ENCODE measurements at places on chromosomes 3 and 15.

DNA sequence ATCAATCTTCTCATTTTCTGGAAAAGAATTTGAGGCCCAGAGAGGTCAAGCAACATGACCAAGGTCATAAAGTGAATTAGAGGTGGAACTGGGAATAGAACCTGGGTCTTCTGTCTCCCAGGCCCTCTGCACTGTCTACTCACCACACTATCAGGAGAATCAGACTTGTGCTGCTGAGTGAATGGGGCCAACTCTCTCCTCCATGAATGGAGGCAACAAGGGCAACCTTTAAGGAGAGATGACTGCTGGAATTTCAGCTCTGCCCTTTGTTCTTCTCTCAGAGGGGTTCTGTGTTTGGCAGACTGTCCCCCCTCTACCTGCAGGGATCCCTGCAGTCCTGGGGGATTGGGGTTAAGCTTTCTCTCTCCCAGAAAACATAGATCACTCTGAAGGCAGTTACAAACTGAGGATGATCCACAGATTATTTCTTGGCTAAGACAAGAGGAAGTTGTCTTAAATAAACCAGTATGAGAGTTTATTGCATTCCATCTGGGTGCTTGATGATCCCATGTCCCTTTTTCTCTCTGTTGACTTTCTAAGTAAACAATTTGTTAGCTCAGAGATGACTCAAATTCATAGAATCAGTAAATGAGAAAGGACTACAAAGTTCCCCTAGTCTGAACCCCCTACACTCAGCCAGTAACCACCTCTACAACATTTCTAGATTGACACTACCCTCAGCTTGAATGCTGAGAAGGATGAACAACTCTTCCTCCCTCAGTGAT is 99.0 kb upstream of the LIPC start:
- no peak for DNase-seq

DNA sequence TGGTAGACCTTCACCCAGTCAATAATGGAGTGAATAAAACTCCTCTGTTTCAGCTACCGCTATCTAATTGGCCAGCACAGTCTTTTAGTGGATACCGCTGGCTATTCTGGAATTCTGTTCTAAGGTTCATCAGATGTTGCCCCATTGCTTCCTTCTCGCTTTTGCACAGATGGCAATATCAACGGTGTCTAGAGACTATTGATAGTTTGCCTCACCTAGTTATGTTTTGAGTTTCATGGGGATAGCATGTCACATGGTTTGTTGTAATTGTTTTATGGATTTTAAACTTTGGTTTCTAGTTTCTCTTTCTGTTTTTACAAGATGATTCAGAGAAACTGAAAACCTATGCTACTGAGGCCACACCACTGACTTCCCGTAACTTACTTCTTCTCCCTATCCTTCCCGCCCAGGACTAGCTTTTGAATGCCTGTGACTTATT is 2.0 kb downstream of the XRN1 start:
- no peak for DNase-seq

GRCh38 chr15:74454764-74455500 is 6.0 kb downstream of the UBL7 start:
- DNase-seq: no peak

- DNase-seq: no peak
Measured at GRCh38 chr3:22129101-22129500, 378.1 kb upstream of the ZNF385D start.

GRCh38 chr3:190983875-190984274 is 121.4 kb upstream of the GMNC start:
- DNase-seq: no peak

GRCh38 chr3:123733805-123734526 is 149.1 kb upstream of the HACD2 start:
- DNase-seq: peak; percentile 46

DNA sequence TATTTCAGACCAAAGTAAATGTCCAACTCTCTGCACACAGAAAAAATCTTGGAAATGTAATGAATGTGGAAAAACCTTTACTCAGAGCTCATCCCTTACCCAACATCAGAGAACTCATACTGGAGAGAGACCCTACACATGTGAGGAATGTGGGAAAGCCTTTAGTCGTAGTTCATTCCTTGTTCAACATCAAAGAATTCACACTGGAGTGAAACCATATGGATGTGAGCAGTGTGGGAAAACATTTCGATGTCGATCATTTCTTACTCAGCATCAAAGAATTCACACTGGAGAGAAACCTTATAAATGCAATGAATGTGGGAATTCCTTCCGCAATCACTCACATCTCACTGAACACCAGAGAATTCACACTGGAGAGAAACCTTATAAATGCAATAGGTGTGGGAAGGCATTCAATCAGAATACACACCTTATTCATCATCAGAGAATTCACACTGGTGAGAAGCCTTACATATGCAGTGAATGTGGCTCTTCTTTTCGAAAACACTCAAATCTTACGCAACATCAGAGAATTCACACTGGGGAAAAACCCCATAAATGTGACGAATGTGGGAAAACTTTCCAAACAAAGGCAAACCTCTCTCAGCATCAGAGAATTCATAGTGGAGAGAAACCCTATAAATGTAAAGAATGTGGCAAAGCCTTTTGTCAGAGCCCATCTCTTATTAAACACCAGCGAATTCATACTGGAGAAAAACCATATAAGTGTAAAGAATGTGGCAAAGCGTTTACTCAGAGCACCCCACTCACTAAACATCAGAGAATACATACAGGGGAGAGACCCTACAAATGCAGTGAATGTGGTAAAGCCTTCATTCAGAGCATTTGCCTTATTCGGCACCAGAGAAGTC is 8.0 kb upstream of the ZNF501 start:
- no peak for DNase-seq

DNA sequence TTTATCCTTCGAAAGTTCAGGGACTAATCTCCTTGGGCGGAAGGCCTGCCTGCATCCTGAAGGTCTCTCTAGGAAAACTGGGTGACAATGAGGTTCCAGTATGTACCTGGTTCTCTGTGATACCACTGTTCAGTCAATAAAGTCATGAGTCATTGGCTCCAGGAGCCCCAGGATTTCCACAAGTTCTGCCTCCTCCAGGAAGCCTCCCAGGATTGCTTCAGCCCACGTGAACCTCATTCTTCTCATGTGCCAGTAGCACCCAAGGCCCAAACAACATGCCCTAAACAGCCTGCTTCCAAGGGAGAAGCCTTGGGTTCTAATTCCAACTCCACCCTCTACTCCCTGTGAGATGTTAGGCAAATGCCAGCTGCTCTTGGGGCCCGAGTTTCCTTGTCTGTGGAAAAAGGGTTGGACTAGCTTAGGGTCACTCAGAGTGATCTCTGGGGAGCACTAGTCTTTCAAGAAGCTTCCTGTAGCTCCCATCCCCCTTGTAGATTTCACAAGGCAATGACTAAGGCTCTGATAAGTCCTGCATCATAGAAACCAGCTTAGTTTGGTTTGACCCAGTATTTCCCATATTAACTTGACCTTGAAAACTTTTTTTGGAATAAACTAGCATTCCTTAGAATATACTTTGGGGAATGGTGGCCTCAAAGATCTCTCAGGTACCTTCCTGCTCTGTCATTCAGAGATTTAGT is 118.3 kb upstream of the ATP2B2 start:
- no peak for DNase-seq

DNA sequence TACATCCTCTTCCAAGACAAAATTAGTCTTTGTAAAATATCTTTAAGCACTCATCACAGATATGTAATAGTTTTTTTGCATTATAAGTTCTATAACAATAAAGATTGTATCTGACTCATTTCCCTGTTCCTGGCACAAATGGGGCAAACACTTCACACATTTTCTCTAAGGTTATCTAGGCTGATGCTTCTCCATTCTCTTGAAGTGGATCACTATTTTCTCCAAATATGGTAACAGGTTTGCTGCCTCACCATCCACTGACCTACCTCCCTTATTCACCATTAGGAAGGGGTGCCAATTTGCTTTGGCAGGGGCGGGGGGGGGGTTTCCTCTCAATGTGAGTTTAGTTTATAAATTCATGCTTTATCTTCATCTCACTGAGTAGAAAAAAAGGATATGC is 767.7 kb upstream of the LMCD1 start:
- no peak for DNase-seq

DNA sequence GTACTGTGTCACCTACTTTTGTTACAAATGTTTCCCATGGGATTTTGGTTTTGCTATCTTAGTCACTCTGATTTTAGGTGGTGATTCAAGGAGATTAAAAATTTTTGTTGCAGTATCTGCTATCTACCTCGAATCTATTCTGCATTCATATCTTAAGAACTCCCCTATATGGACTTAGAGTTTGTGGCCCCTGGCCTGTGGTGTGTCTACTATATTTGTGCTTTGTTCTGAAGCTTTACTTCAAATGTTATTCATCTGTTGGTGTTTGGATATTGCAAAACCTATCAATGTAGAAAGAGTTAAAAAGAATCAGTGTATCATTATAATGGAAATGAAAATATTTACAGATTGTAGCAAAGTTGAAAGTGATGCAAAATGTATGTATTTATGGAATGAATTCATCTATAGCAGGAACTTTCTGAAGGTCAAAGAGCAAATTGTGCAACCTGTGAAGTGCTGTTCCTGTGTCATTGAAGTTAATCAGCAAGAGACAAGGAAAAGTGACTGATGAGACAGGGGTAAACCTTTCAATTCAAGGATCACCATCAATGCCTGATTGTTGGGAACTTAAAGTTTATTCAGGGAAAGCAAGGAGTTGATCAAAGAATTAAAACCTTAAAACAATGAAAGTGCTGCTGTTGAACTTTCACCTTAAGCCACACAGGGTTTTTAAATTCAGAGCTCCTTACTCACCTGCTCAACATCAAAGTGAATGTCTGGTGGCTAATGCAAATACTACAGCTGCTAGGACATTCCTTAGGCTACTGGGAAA is 71.0 kb downstream of the SLMAP start:
- no peak for DNase-seq

- no peak for DNase-seq
Measured at GRCh38 chr3:186383026-186383993, 21.3 kb upstream of the DGKG start.

DNA sequence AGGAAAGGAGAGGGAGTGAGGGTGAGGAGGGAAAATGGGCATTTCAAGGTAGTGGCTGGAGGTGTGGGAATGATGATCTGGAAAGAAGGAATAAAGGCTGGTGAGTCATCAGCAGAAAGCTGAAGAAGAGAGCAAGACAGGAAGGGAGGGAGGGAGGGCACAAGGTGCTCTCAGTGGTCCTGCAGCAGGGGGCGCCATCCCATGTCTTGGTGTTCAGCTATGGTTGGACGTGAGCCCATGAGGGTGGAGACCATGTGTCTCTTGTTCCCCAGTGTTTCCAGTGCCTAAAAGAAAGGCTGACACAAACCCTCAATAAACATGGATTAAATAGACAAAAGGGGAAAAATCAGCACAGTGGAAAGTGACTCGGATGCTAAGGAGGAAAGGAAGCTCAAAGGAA is 228.5 kb downstream of the NTRK3 start:
- DNase-seq: no peak

DNA sequence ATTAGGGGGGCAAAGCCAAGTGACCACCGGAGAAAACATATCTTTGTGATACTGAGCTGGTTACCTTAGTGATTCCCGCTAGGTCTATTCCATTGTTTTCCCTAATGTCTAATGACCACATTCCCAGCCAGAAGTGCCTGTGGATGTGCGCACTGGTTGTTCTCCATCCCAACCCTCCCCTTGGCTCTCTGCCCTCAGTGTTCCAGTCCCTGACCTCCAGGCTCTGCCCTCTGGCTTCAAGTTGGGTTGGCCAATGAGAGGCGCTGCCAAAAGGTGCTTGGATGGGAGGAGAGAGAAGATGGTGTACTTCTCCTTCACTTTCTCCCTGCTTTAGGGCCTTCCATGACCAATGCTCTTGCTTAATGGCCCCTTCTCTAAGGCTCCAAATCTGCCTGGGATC is 2.4 kb downstream of the COLQ start:
- no peak for DNase-seq

DNA sequence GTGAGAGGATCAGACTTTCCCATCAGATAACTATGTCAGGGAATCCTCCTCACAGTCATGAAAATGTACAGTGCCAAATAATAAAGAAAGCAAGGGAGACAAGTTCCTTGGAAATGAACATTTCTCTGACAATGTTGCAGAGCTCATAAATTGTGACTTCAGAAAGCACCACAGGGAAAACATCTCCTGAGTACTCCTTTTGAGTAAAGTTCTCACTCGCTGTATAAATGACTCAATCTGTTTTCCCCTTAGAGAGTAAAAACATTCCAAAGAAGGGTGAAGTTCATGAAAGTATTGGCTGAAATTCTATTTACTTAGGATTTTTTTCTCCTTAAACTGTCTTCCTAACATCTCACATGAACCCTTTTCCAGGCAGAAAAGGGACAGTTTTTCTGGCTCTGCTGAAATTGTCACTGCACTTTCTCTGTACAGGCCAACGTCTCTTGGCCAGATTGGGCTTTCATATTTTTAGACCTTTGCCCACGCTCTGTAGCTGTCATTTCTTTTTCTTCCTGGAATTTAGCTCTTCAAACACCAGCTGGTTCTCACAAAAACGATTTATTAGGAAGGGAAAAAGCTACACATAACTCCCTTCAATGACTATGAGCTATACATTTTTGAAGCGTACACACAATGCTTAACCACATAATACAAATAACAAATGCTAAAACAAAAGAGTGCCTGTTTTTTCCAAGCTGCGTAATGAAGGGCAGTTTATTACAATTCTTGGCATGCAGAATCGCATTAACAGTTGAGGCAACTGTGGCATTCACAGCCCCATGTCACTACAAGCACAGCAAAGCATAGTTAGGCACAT is 216.1 kb downstream of the ATP8B4 start:
- peak; percentile 20 for DNase-seq

DNA sequence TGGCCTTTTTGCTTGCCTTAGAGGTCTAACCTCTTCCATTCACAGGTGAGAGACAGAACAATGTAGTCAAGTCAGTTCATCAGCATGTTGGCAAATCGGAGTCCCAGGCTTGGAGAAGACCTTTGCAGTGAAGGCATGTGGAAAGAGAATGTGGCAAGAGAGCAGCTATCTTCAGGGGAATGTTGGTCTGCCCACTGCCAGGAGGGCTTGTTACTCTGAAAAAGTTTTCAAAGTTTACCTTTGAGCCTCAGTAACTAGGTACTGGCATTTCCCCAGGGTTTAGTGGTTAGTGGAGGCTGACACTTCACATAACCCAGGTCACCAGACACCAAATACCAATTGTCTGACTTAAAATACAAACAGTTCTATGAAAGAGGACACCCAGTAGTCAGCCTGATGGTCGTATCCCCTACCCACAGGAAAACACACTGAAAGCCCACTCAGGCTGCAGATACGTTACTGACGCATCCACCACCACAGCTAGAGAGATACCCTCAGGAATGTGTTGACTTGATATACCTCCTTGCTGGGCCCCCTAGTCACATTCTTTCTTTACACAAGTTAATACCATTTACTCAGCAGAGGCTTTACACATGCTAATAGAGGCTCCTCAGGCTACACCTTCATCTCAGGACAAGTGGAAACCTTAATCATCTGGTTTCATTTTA is 9.7 kb upstream of the ARID3B start:
- peak; percentile 85 for DNase-seq

GRCh38 chr15:84151205-84151931 is 84.2 kb upstream of the GOLGA6L4 start:
- DNase-seq: peak; percentile 3

GRCh38 chr3:29408676-29409075 is 127.8 kb downstream of the RBMS3 start:
- DNase-seq: no peak

Data from astrocyte of the cerebellum (primary cell).